ENCODE measurements at places on chromosomes 1 and 21.

- DNase-seq = no peak
Measured at GRCh38 chr1:230536641-230537155, 105.6 kb upstream of the COG2 start.

- no peak for DNase-seq
Measured at GRCh38 chr1:10561955-10562354, 87.2 kb downstream of the PEX14 start.

DNA sequence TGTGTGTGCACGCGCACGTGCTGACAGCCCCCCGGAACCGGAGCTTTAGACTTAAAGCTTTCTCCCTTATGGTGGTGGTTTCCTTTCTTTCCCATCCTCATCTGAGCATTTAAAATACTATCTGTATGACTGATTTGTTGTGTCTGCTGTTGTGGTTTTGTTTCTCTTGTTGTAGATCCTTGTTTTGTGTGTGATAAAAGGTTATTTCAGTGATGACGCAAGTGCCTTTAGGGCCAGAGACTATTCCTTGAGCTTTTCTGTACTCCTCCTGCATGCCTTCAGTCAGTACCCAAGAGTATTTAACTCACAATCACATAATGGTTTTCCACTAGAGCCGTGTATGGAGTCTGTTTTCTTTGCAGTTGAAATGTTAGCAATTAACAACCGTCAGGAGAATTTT is 45.4 kb downstream of the LCA5L start:
- no peak for DNase-seq

DNA sequence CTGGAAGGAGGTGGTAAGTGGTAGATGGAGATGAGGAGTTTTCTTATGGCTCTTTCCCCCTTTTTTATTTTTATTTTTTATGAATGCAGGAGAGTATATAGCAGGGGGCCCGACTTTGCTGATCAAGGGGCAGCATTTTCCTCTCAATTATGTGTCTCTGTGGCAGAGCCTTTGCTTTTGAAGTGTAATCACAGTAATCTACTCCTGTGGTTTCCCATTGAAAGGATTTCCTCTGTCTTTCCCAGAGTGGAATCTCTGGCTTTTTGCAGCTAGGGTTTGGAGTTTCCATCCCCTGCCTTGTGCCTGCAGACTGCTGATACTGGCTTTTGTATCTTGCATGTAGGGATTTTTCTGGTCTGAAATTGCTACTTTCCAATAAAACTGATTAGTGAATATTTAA is 29.1 kb downstream of the ARID1A start:
- no peak for DNase-seq

- no peak for DNase-seq
Measured at GRCh38 chr1:66542811-66543767, 9.1 kb downstream of the SGIP1 start.

- peak; percentile 50 for DNase-seq
Measured at GRCh38 chr1:31955917-31956736, 18.0 kb upstream of the PTP4A2 start.

DNA sequence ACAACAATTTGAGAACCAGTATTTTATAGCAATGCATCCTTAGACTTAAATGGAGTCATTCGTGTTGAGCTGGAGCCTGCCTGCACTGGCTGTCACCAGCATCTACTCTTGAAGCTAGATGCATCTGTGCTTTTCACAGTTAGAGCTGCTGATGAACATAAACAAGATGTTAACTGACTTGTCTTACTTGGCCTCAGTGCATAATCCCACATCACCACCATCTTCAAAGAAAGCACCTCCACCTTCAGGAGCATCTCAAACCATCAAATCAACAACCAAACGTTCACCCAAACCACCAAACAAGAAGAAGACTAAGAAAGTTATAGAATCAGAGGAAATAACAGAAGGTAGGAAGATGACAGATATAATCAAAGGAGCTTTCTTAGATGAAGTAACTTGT is 71.1 kb downstream of the TPR start:
- no peak for DNase-seq

DNA sequence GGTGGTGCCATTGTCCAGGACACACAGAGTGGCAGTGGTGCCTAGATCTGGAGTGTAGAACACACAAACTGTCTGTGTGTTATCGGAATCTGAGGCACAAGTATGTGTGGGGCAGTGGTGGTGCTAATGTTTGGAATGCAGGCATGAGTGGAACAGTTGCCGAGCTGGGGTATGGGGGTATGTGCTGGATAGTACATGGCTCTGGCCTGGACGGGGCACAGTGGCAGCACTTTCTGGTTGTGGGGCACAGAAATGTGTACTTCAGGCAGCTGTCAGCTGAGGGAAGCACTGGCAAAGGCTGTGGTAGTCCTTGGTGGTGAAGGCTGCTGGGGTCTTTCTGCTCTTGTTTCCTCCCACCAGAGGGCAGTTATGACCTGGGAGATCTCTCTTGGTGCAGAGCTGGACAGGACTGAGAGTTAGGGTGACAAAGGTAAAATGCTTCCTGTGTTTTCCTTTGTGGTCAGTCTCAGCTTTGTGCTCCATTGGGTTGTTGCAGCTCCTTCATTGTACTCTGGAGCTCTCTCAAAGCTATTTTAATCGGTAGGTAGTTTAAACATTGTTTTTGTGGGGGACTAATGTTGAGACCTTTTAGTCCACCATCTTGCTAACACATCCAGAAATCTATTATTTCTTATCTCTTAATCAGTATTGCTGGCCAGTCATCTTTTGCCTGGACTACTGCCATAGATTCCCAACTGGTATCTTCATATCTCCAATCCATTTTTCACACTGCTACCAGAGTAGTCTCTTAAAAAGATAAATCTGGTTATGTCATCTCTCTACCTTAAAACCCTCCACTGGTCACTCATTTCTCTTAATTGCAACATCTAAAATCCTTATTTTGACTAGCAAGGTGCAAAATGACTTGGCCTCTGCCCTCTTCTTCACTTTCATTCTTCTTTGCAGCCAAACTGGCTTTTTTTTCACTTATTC is 83.9 kb upstream of the NBPF4 start:
- DNase-seq = no peak

- DNase-seq = no peak
Measured at GRCh38 chr1:206782448-206782847, 10.2 kb upstream of the IL10 start.

DNA sequence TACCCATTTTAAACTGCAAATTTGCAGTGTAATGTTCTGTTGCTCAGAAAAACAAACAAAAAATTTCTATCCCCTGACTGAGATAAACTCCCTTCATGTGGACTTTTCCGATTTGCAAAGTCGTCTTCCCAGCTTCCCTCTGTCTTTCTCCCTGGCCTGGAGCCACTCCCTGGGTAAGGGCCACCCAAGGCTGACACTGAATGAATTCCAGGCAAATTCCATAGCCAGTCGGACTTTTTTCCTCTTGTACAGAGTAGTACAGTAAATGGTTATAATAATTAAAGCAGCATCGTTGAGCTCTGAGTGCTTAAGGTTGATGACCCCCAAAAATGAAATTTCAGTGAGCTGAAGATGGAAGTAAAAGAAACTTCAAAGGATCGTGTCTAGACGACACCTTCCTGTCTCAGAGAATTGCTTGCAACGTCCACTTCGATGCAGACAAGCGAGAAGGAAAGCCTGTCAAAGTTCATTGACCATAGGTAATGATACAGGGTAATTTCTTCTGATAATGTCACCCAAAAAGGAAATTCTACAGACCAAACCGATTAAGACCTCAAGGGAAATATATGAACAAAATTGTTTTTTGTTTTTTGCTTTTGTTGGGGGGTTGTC is 33.6 kb upstream of the LHX8 start:
- no peak for DNase-seq

GRCh38 chr1:228684607-228685006 is 50.7 kb upstream of the RHOU start:
- no peak for DNase-seq

DNA sequence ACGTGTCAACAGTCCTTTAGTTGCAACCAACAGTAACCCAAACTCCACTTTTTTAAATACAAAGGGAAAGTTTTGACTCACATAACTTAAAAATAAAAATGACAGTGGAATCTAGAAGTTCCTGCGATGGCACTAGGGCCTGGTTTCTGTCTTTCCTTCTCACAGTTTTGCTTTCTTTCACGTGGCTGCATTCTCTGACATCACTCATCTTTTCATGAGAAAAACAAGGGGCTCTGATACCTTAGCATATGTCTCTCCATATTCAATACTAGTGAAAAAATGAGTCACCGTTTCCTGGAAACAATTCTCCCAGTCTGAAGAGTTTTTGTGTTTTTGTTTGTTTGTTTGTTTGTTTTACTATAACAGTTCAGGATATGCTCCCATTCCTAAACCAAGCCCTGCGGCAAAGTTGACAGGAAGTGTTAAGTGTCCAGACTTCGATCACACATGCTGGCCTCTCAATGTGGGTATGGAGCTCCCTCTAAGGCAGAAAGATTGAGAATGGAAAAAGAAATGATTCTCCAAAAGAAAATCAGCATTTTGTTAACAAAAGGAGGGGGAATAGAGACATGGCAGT is 483.3 kb downstream of the TTLL7 start:
- DNase-seq = no peak

DNA sequence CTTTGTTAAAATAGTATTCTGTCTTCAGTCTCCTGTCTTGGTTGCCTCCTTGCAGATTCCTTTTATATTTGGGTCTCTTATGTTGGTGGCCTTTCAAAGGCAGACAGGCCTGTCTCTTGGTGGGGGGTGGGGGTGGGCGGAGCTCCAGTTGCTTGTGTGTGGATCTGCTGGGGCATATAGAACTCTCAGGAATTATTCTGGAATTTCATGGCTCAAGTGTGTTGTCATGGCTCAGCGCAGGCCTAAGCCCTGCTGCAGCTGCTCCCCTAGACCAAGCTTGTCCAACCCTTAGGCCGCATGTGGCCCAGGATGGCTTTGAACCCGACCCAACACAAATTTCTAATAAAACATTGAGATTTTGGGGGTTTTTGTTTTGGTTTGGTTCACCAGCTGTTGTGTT is 8.0 kb downstream of the C1orf35 start:
- no peak for DNase-seq

GRCh38 chr1:226107471-226108460 is 45.2 kb downstream of the H3-3A start:
- no peak for DNase-seq

GRCh38 chr21:22575165-22575584 is 1577.0 kb downstream of the NCAM2 start:
- no peak for DNase-seq

GRCh38 chr1:96598416-96599168 is 123.0 kb upstream of the PTBP2 start:
- no peak for DNase-seq

GRCh38 chr1:187862506-187862905 is 1033.8 kb downstream of the PLA2G4A start:
- no peak for DNase-seq

- DNase-seq = no peak
Measured at GRCh38 chr1:234495231-234495990, 16.4 kb upstream of the TARBP1 start.

DNA sequence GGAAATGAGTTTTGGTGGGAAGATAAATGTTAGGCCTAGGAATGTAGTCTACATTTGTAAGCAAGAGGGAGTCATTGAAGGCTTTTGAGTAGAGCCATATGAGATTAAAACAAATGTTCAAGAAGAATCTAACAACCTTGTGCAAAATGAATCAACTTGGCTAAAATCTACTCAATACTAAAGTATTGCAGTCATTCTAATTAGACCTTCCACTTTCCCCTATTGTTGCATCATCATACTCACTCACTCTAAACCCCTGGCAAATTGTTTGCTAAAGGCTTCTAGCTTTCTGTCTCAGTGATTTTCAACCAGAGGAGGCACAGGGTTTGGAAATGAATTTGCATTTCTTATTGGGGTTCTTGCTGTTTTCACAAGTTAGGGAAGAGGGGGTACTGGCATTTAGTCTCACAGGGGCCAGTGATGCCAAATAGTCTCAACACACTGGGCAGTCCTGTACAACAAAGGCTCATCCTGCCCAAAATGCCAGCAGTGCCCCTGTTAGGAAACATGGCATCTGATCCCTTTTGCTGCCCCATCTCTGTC is 85.3 kb downstream of the SEC16B start:
- DNase-seq = no peak

DNA sequence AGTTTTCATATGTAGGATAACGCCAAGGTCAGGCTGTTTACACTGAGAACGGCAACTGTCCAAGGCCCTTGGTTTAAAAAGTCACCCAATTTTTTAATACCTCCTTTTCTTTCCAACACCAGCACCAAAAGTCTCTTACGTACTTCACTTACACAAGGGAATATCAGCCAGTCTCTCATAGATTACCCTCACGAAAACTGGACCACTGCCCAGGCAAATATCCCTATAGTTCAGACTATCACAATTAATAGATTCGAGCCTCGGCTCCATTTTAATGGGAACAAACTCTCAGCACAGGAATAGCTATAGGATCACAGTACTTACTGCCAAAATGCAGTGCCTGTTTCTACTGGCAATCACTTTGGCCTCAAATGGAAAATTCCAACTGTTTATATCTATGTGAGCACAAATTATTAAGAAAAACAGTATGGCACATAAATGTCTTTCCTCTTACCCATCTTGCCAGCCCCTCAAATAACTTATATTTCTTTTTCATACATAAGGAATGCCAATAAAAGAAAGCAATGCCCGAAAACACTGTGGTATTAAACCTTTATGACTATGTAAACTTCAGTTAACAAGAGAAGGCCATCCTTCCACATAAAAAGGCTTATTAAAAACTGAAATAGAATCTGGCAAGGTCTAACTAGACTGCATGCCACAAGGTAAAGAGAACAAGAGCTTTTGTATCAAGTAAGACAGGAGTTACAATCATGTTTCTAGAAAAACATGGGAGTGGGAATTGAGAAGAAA is 97.8 kb downstream of the SLC45A1 start:
- no peak for DNase-seq

DNA sequence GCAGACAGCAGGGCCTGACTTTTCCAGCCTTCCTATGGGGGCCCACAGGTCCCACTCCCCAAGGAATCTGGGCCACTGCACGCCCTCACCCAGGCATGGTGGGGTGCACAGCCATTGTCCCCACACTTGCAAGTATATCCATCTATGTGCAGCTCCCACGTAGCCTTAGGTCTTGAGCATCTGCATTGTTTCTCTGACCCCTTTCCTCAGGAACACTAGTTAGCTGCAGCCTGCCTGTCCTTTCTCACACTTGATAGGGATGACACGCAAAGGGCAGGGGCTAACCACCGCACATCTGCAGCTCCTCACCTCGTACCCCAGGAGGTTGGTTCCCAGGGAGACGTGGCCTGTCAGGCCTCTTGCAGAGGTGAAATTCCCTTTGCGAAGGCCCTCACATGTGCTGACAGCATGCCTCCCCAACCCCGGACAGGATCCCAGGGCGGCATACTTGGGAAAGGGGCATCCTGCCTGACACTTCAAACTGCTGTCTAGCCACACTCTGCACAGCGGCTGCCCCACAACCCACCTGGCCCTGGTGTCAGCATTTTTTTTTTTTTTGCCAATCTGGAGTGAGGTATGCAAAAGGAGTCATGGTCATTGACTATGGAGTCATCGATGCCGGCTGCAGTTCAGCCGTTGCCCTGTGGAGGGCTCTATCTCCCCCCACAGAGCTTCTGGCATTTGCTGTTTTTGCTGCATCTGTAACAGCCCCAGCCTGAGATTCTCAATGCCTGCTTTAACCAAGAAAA is 5.0 kb downstream of the JMJD4 start:
- DNase-seq = no peak

DNA sequence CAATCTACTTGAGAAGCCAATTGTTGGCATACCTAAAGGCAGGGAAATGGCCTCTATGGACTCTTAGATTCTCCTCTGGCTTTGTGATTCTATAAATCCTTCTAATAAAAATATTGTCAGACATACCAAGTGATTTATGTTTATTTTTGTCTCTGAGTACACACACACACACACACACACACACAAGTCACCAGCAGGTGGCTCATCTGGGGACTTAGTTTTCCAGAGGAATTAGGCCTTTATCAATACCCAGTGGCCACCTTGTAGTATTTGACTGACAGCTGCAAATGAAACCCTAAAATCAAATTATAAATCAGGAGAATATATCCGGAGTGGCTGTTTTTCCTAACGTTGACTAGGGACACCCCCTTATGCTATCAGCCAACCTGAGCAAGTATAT is 258.5 kb downstream of the BRINP2 start:
- DNase-seq = no peak

Measured in stimulated activated CD8-positive, alpha-beta memory T cell treated with anti-CD3 and anti-CD28 coated beads, Interleukin-4, amount 100 ng/mL, for 4 hours (primary cell).